Sigmoid colon (tissue), 7 donors: ENCODE measurements at places on chromosomes 16 and 17. TPM values are rescaled to one million over a fixed set of nuclear protein-coding genes. Genes with fewer than 3 reads are reported as not detected.

DNA sequence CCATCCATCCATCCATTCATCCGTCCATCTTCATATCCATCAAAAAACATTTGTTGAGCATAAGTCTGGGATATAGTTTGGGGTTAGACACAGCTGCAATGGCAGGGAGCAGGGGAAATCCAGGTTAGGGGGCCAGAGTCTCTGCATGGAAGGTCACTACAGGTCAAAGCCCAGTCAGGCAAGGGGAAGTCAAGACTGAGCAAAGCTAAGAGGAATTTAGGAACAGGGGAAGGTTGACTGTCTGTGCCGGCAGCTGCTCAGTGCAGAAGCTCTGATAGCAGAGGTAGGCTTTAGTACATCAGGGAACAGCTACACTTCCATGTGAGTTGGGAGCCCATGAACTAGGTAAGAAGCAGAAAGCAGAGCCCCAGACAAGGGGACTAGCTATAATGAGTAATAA is 68.1 kb downstream of the IRF8 start:
- no peak for DNase-seq
- H3K4me1 ChIP-seq: peaks cover 21% of the 10 kb centered on the region
- no peak overlapping the region for H3K4me3 ChIP-seq

DNA sequence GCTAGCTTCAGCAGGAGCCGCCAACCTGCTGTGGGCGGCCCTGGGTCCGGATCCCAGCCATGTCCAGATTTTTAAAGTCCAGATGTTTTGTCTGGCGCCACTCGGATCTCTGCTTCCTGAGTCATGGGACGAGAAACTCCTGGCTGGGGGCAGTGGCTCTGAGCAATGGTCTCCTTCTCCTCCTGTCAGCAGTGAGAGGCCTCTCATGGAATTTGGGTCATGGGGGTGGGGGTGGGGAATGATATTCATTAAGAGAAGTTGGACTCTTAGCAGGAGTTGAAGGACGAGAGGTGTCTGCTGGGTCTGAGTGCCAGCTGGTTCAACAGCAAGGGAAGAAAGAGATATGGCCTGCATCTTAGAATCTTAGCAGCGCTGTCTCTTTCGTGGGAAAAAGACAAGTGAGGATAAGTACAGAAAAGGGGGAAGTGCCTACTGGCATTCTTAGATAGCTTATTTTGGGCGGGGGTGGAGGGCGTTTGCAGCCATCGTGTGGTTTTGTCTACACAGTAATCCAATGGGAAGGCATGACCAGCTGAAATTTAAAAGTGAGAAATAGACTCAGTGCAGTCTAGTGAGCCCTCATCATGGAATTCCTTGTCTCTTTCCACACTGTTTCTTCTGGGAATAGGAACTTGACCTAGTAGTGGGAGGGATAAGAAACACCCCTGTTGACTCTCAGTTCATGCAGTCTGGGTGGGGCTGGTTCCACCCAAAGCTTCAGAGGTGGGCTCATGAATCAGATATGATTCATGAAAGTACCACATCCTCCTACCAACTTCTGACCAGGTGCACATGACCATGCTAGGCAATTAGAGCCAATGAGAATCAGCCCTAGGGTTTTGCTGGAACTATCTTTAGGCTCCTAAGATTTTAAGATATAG is 80.5 kb downstream of the MYH13 start:
- no peaks in the 10 kb centered on the region for H3K36me3 ChIP-seq
- no peak overlapping the region for H3K27ac ChIP-seq
- peak; percentile 80 for DNase-seq
- no peaks in the 10 kb centered on the region for H3K4me1 ChIP-seq

- no peaks in the 10 kb centered on the region for H3K36me3 ChIP-seq
- H3K27ac ChIP-seq: peak within 1 kb of the TSS; percentile 73
- H3K4me1 ChIP-seq: peaks cover 10% of the 10 kb centered on the region
Observed at GRCh38 chr17:81165246-81166032, at the start of gene PVALEF. Gene PVALEF, plus strand, starts transcription at chr17:81165507. Its CDS starts 15,720 bp downstream, at chr17:81181227.

GRCh38 chr17:33986566-33986965 is 268.5 kb upstream of the CCL2 start:
- H3K27me3 ChIP-seq: no peaks in the 10 kb centered on the region
- H3K36me3 ChIP-seq: no peaks in the 10 kb centered on the region
- H3K4me3 ChIP-seq: no peak overlapping the region

DNA sequence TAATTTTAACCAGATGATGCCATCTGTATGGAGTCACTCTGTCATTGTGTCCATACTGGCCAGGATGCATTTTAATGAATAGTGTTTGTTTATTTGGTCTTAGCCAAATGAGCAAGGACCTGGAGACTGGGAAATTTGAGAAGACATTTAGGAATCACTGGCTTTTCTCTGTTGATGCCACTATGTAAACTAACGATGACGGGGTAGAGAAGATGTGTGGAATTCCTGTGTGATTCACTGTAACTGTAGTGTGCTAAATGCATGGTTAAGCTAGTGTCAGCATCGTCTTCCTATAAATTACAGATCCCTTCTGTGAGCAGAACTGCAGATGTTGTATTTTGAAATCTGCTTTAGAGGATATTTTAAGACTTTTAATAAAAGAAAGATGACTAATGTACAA is 66.6 kb downstream of the NOS2 start:
- H3K36me3 ChIP-seq: no peaks in the 10 kb centered on the region
- H3K27me3 ChIP-seq: no peaks in the 10 kb centered on the region
- H3K4me1 ChIP-seq: no peaks in the 10 kb centered on the region
- H3K4me3 ChIP-seq: no peak overlapping the region

Gene MMP25
- total RNA-seq: not detected

Gene CCL15
- not detected for total RNA-seq

Gene NXPH3
- total RNA-seq: 20.2 TPM

Gene UMOD
- not detected for total RNA-seq

- peaks cover 60% of the 10 kb centered on the region for H3K4me1 ChIP-seq
- H3K27ac ChIP-seq: peak overlapping the region; percentile 91
- peak overlapping the region; percentile 90 for H3K4me3 ChIP-seq
- H3K36me3 ChIP-seq: no peaks in the 10 kb centered on the region
Observed at GRCh38 chr16:19115148-19116021, 1.6 kb downstream of the ITPRIPL2 start.

Gene C16orf46
- not detected for total RNA-seq

- no peak overlapping the region for H3K4me3 ChIP-seq
- no peak for DNase-seq
- H3K36me3 ChIP-seq: no peaks in the 10 kb centered on the region
- no peaks in the 10 kb centered on the region for H3K27me3 ChIP-seq
Observed at GRCh38 chr17:8332688-8333087, 7.0 kb upstream of the ODF4 start.
